ENCODE measurements at places on chromosomes 16 and 17. TPM values are rescaled to one million over a fixed set of nuclear protein-coding genes. Genes with fewer than 3 reads are reported as not detected.

GRCh38 chr17:74757502-74757901, 9.1 kb downstream of the NHERF1 start:
- DNase-seq: peak; percentile 64

- DNase-seq: peak; percentile 73
Measured at GRCh38 chr16:4572715-4573114, 16.6 kb downstream of the C16orf96 start.

DNA sequence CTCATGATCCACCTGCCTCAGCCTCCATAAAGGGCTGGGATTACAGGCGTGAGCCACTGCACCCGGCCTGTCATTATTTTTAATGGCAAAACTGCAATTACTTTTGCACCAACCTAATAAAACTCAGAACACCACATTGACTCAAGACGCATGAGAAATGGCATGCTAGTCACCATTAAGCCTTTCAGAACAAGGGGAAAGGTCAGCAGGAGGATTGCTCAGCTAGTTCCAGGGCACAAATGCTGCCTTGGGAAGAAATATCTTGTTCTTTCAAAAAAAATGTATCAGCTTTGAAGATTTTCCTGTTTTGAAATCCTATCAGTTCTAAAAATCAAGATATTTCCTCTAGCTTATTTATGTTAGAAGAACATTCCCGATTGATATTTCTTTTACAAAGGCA, 32.4 kb upstream of the CDYL2 start:
- no peak for DNase-seq

DNA sequence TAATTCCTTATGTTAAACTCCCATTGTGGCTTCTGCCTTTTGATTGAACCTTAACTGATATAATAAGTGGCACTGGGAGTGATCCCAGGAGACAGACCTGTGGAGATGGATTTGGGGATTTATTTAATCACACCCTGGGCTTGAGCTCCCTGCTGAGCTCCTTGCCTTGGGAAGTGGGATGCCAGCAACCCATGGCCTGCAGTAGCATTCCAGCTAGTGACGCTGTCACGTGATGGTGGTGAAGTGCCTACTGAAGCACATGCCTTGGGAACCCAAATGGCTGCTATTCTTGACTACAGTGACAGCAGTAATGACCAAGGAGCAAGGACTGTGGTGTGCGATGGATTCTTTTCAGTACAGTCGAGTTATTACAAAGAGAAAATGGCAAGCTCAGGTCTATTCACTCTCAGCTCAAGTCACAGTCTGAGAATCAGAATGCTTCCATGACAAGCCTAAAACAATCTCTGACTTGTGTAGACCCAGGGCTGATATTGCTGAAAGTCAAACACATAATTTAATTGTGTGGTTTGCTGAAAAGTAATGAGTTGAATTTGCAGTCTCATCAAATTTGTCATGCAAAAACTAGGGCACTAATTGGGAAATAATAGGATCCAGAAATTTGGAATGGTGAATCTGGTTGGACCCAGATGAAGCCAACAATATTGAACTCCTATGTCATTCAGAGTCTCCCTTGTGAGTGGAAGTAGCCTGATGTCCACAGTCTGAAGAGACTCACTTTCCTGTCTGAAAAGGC, 47.1 kb downstream of the BCL7C start:
- DNase-seq: no peak

GRCh38 chr16:87489434-87490045, 3.3 kb downstream of the ZCCHC14 start:
- DNase-seq: no peak

GRCh38 chr17:6528557-6528956, 27.8 kb downstream of the PITPNM3 start:
- no peak for DNase-seq

MYH10 gene
- 75.2 TPM for total RNA-seq
